Activated T-helper 17 cell treated with anti-CD3 and anti-CD28 coated beads, Interleukin-2, amount 50 U/mL, for 72 hours (primary cell): ENCODE measurements at places on chromosomes 1 and 21. TPM values are rescaled to one million over a fixed set of nuclear protein-coding genes. Genes with fewer than 3 reads are reported as not detected.

GRCh38 chr1:97508653-97509218 is 412.1 kb downstream of the DPYD start:
- ATAC-seq, result no peak

DNA sequence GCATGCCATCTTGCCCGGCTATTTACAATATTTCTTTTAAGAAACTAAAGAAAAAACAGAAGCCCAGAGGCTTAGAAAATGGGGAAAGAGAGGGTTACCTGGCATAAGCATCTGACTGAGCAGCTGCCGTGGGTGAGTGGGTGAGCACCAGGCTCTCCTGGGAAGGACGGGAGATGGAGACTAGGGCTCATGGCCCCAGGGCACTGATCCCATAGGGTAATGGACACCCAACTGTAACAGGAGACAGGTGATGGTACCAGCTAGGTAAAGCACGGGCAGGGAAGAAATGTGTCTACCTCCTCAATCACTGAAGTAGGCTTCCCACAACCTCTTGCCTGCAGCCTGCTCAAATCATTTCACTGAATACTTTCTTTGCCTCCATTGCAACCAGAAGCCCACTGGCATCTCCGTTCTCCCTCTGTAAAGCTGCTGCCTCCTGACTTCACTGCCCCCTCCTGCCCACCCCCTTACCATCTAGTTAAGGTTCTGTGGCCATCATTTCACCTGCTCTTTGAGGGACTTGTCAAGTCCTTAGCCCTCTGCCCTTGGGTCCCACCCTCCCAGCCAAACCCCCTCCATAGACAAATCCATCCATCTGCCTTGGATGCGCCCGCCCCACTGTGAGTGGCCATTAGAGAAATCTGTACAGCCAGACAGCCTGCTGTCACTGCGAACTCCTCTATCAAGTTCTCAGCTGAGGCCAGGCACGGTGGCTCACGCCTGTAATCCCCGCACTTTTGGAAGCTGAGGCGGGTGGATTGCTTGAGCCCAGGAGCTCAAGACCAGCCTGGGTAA is 6.2 kb downstream of the TMEM125 start:
- no peak for ATAC-seq

GRCh38 chr1:2968471-2968881 is 52.8 kb upstream of the ACTRT2 start:
- ATAC-seq, result no peak

DNA sequence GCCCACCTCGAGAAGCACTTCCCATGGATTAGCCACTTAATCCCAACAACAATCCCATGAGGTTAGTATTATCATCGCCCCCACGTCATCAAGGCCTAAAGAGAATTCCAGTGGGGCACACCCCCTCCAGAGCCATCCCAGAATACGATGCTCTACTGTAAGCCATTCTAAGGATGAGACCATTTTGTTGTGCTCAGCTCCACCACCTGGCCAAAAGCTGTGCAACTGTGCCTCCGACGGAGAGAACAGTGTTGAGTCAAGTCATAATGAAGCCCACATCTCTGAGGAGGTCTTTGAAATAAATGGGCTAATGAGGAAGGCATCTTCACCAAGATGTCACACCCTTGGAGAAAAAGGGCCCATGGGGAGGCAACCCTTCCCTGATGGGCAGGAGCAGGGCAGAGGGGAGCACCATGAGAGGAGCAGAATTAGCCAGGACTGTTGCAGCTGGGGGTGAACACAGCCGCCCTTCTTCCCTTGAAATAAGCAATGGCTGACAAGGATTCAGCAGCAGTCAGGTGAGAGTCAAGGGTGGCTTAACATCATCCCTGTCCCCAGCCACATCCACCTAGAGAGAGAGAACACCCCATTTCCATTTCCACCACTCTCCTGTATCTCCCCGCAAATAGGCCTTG is 14.6 kb downstream of the SYF2 start:
- ATAC-seq, result no peak

DNA sequence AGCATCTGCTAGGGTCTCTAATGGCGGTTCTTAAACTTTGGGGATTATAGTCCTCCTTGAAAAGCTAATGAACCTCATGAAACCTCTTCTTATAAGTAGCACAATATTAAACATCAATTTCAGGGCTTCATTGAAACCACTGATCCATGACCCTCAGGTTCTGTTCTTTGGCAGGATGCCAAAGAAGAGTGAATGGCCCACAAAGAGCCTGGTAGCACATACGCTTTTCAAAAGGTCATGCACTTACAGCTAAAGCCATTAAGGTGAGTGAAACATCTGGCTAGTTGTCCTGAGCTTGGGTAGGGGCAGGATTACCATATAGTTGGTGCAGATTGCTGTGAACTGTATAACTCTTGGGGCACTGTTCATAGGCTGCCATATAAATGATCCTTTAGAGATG is 42.3 kb downstream of the MDM4 start:
- ATAC-seq, result no peak

GRCh38 chr1:36919491-36920145 is 114.7 kb downstream of the GRIK3 start:
- no peak for ATAC-seq

GRCh38 chr1:104132382-104132973 is 382.8 kb downstream of the AMY1C start:
- no peak for ATAC-seq

DNA sequence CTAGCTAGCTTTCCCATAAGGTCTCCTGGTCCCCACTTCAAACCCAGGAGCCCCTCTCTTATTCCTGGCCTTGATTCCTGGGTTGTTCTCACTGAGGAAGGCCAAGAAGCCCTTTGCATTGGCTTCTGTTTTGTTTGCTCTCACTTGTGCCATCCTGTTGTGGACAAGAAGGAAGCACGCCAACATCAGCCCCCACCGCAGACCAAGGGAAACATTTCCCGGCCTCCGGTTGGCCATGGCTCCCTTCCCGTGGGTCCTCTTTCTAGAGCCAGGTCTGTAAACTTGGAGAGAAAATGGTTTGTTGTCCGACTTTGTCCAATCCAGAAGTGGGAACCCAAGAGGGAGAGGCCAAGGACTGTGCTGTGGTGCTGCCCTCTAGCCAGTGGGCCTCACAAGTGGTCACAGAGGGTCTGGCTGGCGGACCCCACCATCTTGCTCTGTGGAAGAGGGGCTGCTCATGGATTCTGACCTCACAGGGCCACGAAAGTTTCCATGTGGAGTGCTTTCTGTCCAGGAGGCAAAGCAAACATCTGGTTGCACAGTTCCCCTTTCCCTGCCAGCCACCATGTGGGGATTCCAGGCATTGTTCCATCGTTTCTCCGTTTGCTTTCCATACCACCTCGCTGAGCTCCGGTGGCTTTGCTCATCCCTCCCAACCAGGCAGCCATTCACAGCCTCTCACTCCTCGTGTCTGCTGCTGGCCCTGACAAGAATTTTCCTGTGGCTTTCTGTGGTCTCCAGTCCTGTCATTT is 18.9 kb upstream of the TENT5C start:
- ATAC-seq, result no peak

DNA sequence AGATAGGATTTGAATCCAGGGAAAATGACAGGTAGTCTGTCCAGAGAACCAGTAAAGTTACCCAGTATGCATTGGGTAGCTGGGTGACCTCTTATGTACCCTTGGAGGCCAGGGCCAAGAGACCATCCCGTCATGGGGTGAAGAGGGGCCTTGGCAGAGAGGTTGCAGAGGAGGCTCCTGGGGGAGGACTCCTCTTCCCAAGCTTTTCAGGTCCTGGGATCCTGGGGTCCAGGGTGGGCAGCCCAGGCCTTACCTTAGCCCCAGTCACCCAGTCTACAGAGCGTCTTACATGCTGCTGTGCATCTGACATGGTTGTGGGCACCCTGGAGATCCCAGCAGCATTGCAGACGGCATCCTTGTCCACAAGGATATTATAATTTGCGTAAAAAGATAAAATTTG is 14.0 kb downstream of the PMF1 start:
- no peak for ATAC-seq

DNA sequence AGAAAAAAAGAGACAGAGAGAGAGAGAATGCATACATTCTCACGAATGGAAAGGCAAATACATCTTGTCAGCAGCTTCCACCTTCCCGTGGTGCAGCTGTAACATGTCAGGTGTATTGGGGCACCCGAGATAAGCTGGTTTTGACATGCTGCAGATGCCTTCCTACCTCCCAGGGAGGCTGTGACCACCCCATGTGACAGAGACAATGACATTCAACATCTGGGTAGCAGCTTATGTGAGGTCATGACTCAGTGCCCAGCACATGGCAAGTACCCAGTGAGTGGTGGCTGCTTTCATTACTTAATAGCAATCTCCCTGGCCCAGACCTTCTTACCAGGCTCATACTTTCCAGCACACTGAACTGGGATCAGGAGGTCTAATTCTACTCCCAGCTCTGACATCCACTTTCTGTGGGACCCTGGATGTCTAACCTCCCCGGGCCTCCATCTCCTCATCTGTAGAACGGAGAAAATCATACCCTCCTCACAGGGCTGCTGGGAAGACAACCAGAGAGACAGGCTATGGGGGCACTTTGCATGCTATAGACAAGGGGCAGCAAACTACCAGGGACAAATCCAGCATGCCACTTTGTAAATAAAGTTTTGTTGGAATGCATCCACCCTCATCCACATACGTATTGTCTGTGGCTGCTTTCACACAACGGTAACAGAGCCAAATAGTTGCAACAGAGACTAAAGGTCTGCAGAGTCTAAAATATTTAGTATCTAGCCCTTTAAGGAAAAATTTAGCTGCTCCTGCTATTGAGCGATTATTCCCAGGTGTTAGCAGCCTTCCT is 38.5 kb upstream of the ZBTB40 start:
- ATAC-seq, result no peak

DNA sequence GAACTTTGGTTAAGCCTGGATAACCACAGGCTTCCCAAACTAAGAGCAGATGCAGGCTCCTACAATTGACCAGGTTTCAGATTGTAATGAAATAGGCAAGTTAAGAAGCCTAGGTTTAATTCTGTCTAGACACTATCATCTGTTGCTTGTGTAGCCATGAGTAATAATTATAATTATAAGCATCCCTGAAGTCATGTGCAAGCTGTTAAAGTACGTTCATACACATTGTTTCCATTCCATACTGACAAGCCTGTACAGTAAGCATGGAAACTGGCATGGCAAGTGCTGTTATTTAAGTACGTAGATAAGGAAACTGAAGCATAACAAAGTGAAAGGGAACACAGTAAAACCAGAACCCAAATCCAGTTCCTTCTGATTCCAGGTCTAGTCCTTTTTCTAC is 557.2 kb upstream of the BEND5 start:
- ATAC-seq, result no peak

DNA sequence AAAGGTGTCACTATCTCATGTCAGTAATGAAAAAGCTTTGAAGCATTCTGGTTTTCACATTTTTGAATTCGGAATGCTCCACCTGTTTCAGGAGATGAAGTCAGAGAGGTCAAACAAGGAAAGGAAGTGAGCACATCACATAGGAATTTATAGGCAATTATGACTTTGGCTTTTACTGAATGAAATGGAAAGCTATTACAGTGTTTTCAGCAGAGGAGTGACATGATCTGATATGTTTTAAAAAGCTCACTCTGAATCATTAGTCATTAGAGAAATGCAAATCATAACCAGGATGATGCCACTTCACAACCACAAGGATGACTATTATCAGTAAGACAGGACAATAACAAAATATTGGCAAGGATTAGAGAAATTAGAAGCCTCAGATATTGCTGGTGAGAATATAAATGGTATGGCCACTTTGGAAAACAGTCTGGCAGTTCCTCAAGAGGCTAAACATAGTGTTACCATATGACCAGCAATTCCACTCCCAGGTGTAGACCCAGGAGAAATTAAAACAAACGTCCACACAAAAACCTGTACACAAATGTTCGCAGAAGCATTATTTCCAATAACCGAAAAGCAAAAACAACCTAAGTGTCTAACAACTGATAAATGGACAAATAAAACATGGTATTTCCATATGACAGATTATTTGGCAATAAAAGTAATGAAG is 7.5 kb downstream of the TAF1A start:
- peak; percentile 65 for ATAC-seq

DNA sequence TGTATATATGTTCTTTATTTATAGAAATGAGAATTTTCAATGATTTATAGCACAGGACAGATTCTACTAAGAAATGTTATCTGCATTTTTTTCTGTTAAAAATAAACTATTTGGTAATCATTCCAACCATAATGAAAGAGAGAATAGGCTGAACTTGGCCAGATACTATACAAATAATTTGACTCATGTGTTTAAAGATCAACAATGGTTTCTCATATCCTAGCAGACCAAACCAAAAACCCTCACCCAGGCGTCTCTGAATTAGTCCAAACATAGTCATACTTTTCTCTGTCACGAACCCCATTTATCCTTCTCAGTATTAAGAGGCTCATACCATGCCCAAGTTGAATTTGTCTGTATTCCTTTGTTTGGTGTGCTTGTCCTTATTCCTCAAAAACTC is 40.3 kb downstream of the RPE65 start:
- ATAC-seq, result no peak

DNA sequence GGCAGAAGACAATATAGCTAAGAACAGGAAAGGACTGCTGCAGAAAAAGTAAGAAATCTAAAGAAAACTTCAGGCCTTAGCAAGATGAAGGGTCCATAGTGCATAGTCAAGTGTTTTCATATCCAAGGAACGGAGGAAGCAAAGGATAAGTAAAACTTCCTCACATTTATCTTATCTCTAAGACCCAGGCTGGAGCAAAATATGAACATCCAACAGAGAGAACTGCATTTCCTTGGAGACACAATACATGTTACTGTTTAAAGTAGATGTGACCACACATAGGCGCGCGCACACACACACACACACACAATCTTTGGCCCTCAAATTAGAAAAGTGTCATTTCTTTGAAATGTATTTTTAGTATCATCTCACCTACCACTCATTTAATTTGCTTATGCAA is 66.7 kb downstream of the TTLL7 start:
- no peak for ATAC-seq

GRCh38 chr1:225754940-225755641 is 22.5 kb upstream of the SRP9 start:
- ATAC-seq, result no peak

DNA sequence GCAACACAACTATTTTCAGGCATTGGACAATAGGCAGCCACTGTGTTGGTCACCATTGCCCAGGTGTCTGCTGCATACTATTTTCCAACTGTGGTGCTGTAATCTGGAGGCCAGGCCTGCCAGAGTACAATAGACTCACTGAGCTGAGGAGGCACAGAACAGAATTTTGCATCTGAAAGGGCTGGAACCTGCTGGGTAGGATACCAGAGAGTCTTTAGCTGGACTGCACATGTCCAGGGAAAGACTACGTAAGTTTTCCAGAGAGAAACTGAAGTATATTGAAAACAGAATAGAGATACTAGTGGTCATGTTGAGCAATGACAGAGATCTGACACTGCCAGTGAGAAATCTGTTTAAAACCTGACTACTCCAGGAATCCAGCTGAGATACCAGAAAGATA is 200.8 kb downstream of the RASAL2 start:
- ATAC-seq, result no peak

GRCh38 chr1:188170411-188170810 is 1341.7 kb downstream of the PLA2G4A start:
- no peak for ATAC-seq

- ATAC-seq, result no peak
Observed at GRCh38 chr1:22780696-22781095, 70.1 kb downstream of the EPHB2 start.

Gene LIN28A
- not detected for total RNA-seq

Gene TMCO1
- total RNA-seq, result 97.7 TPM

Gene HSPG2
- 1.8 TPM for total RNA-seq

Gene ANGPTL3
- total RNA-seq, result not detected

Gene PBX1
- total RNA-seq, result 0.53 TPM

Gene DPYD
- total RNA-seq, result 11.5 TPM

Gene UTP11
- 60.8 TPM for total RNA-seq

Gene OSCP1
- total RNA-seq, result 1.5 TPM

Gene PMVK
- 66.9 TPM for total RNA-seq

Gene CFAP45
- 0.78 TPM for total RNA-seq

Gene SPRR2G
- not detected for total RNA-seq

Gene CNKSR1
- 4.6 TPM for total RNA-seq

Gene OR2G2
- total RNA-seq, result not detected

Gene A3GALT2
- total RNA-seq, result not detected
